ENCODE measurements at places on chromosomes 5 and 9. TPM values are rescaled to one million over a fixed set of nuclear protein-coding genes. Genes with fewer than 3 reads are reported as not detected.

PDE6A gene
- total RNA-seq, result 0.07 TPM

GZMA gene
- total RNA-seq, result not detected

SLC6A3 gene
- total RNA-seq, result not detected

SPINK7 gene
- total RNA-seq, result not detected

C9orf43 gene
- not detected for total RNA-seq

Measured in Caki2 (cell line).